Left ventricle myocardium superior (tissue), 1 donor: ENCODE measurements at places on chromosomes 13 and 19. TPM values are rescaled to one million over a fixed set of nuclear protein-coding genes. Genes with fewer than 3 reads are reported as not detected.
A peak's percentile ranks its signal among the peaks of the same experiment; 100 is the strongest.

The BCL3 gene
- 14.5 TPM for total RNA-seq

The HSPB6 gene
- 676 TPM for total RNA-seq

DNA sequence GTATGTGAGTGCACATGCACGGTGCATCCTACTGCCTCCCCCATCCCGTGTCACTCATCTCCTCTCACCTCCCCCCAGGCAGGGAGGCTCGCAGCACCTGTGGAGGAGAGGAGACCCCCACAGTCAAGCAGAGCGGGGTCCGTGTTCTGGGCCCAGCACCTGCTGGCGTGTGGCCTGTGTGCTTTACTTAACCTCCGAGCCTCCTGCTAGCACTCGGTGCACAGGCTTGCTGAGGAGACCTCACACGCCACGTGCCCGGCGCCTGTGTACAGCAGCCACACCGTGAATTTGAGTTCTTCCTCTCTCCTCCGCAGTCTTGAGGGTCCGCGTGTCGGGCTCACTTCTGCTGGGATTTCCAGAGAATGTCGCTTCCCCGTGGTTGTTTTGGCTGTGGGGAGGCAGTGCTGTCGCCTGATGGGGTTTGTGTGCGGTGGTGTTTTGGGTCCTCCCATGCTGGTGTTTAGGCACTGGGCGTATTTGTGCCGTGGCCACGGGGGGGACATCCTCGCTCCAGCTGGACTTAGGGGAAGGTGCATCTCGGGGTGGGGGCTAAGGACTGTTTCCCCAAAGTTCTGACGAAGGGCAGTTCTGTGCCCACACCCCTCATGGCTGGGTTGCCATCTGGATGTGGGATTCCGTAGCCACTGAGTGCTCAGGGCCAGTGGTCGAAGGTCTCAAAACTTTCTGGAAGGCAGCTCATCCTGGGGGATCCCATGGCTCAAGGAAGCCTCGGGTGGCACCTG lies 34.8 kb upstream of the TMEM255B start:
- DNase-seq = peak; percentile 36

The IL11 gene
- total RNA-seq = not detected

- no peak for DNase-seq
These were observed 219.9 kb downstream of the SPRY2 start for GRCh38 chr13:80121038-80121437.

GRCh38 chr19:53057904-53058580 lies 13.5 kb downstream of the ERVV-2 start:
- peak; percentile 74 for DNase-seq

GRCh38 chr19:19010551-19010950 lies 22.8 kb downstream of the SUGP2 start:
- no peak for DNase-seq

- DNase-seq = no peak
These were observed 38.0 kb upstream of the ADGRE5 start for GRCh38 chr19:14343286-14343685.

- no peak for DNase-seq
These were observed 2.6 kb upstream of the CYP4F11 start for GRCh38 chr19:15936950-15937349.

The IZUMO2 gene
- not detected for total RNA-seq

The ABHD8 gene
- 14.8 TPM for total RNA-seq

The RTBDN gene
- not detected for total RNA-seq

DNA sequence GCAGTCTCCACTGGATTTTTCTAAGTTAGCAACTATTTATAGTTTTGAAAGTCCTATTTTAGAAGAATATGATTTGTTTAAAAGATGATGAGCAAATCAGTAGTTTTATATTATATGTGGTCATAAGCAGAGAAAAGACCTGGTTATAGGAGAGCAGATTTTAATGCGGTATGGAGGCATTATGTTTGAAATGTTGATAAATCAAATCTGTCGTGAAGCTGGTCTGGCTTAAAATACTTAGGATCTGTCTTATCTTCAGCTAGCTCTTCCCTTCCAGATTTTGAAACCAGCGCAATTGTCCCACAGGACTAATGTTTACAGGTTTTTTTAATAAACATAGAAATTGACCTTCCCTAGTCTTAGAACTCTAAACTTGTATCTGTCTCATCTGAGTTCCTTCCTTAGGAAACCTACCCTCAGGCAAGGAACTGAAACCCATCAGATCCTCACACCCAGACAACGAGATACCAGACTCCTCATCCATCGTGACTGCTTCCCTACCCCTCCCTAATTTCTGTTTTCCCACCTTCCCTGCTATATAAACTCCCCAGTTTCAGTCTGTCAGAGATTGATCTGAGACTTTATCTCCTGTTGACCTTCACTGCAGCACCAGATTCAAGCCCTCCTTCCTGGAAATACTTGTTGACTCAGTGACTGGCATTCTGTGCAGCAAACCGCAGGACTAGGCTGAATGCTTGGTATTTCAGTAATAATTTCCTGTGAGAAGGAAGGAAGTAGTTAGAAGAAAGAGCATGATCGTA lies 37.8 kb upstream of the CXCL17 start:
- DNase-seq = no peak

GRCh38 chr19:18807861-18808331 lies 16.8 kb upstream of the COMP start:
- peak; percentile 63 for DNase-seq

DNA sequence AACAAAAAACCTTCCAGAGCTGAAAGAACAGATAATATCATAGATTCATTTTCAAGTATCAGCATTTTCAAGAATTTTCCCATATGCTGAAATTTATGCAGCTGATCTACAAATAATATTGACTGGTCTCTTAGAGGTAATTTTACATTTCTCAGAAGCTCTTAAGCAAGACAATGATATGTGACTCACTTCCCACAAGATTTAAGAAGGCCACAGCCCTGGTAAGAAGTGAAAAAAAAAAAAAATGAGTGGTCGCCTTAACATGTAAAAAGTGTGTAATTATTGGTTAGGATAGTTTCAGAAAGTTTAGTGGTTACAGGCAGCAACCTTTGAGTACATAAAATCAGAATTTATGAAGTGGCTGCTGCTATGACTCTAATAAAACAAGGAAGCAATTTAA lies 54.5 kb downstream of the NUFIP1 start:
- no peak for DNase-seq

The SULT2B1 gene
- total RNA-seq = 0.35 TPM

The ZNF431 gene
- 13.9 TPM for total RNA-seq

DNA sequence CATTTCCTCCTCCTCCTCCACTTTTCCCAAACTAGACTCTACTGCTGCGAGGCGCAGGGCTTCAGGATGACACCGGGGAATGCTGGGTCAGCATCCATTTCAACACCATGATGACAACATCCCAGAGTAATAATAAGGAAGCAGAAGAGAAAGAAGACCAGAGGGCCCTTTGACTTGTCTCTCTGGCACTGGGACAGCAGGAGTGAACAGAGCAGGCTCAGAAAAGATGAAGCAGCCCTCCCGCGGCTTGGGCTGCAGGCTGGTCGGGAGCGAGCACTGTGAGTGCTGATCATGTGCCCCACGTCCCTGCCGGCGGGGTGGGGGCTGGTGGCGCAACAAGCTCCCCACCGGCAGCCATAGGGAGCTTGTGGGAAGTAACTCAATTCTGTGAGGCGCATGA lies 30.5 kb downstream of the RANBP3 start:
- peak; percentile 80 for DNase-seq

DNA sequence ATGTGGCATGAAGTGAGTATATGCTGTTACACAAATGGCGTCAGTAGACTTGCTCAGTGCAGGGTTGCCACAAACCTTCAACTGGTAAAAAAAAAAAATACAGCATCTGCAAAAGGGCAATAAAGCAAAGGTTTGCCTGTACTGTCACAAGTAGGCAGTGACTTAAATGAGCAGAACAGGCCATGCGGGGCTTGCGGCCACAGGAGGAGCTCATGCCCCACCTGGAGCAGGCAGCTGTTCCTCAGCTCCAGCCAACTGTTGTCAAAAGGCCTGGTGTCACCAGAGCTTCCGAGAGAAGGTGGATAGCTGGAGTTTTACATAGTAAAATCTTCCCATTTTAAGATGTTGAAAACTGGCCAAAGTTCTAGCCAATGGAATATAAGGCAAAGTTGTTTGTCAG lies 7.7 kb downstream of the ATP7B start:
- DNase-seq = no peak

The IZUMO4 gene
- total RNA-seq = 1.9 TPM

GRCh38 chr13:42656958-42657357 lies 83.0 kb downstream of the TNFSF11 start:
- no peak for DNase-seq

- DNase-seq = no peak
These were observed 57.1 kb upstream of the MCF2L start for GRCh38 chr13:112911883-112912282.

- DNase-seq = no peak
These were observed 161.8 kb upstream of the SERP2 start for GRCh38 chr13:44211704-44212346.

The RUBCNL gene
- 0.69 TPM for total RNA-seq
